Activated CD4-positive, alpha-beta T cell treated with anti-CD3 and anti-CD28 coated beads, Interleukin-10, Interleukin-2, amounts not matched to agents 100 ng/mL and 50 ng/mL, durations not matched to agents 16 hours and 8 hours (primary cell): ENCODE measurements at places on chromosomes 5 and 9.

GRCh38 chr9:95193067-95193466 is 124.4 kb downstream of the FANCC start:
- no peak for DNase-seq

GRCh38 chr9:81225596-81225995 is 463.8 kb downstream of the TLE1 start:
- DNase-seq, result no peak

DNA sequence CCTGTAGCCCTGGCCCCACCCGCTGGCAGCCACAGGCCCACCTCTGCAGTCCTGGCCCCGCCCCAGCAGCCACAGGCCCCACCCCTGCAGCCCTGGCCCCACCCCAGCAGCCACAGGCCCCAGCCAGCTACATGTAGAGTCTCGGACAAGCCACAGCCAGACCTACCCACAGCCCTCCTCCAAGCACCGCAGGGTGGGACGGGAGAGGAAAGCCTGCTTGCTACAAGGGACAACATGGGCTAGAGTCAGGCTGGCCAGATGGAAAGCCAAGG is 49.5 kb upstream of the SARDH start:
- DNase-seq, result no peak

- DNase-seq, result no peak
Measured at GRCh38 chr9:17630531-17630949, 51.7 kb downstream of the SH3GL2 start.

- no peak for DNase-seq
Measured at GRCh38 chr9:35617548-35617947, 665 bp downstream of the CD72 start.

- DNase-seq, result no peak
Measured at GRCh38 chr5:85843535-85843934, 774.2 kb upstream of the COX7C start.
